Stimulated activated CD4-positive, alpha-beta T cell treated with anti-CD3 and anti-CD28 coated beads, Interleukin-4, amount 100 ng/mL, for 48 hours (primary cell): ENCODE measurements at places on chromosomes 11 and 22.

GRCh38 chr11:27281740-27282590, 81.0 kb downstream of the CCDC34 start:
- DNase-seq = no peak

DNA sequence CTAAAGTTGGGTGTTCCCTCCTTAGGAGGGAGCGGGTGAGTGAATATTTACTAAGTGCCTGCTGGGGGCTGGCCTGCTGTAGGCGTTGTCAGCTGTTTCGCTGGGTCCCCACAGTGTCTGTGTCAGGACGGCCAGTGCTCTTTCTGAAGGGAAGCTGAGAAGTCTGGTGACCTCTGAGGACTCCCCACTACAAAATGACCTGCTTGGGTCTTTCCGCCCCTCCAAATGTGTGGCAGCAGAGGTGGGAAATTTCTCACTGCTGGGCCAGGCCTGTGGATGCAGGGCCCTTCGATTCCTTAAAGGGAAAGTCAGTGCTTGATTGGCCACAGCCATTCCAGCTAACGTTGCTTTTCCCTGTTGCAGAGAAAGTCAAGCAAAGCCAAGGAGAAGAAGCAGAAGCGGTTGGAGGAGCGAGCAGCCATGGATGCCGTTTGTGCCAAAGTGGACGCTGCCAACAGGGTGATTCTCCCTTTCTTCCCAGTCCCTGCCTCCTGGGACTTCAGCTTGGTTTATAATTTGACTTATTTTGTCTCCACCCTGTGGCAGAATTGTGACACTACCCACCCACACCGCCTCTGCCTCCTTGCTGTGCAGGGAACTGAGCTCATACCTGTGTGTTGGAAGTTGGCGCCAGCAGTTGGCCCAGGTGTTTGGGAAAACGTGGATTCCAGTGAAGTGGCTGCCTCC, 6.8 kb downstream of the NAA40 start:
- DNase-seq = peak; percentile 20

GRCh38 chr11:77660947-77661346, 23.4 kb upstream of the CLNS1A start:
- DNase-seq = no peak

DNA sequence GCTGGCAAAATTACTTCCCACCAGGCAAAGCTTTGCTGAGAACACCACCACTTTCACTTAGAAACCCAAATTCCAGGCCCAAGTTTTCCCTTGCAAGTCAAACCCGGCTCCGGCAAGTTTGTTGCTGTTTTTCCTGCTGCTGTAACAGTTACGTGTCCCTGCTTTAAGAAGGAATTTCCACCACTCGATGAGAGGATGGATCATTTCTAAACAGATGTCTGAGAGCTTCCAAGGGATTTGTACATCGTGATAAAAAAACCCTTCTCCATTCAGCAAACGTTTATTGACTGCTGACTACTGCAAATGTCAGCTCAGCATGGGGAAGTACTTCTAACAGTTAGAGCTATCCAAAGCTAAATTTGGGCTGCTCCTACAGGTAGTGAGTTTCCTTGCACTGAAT, 19.7 kb downstream of the P2RX3 start:
- no peak for DNase-seq

GRCh38 chr11:81825346-81825745, 908.3 kb downstream of the FAM181B start:
- no peak for DNase-seq

DNA sequence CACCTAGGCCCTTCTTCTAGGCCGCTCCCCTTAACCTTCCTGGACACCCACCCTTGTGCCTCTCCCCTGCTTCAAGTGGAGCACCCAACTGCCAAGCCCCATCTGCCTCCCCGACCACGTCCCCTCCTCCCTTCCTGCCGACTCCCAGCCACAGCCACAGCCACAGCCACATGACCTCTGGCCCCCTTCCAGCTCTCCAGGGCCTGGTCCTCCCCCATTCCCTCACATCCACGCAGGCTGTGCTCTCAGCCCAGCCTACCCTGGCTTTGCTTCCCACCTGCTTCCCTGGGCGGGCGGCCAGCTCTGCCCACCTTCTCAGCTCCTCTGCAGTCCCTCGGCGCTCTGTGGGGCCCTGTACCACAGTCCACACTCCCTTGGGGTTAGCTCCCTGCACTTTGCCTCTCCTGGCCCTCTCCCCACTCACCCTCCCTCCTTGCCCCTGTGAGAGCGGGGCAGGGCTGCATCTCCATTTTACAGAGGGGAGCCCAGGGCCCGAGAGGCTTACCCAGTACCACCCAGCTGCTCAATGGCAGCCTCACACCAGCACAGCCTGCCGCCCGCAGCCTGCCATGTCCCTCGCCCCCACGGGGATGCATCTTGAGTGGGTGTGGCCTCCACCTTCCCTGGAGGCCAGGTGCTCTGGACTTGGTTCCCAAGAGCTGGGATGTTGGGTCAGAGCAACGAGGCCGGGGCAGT, 20.3 kb downstream of the PARVG start:
- DNase-seq = no peak

- no peak for DNase-seq
Observed at GRCh38 chr11:10688401-10688800, 5.2 kb downstream of the IRAG1 start.

DNA sequence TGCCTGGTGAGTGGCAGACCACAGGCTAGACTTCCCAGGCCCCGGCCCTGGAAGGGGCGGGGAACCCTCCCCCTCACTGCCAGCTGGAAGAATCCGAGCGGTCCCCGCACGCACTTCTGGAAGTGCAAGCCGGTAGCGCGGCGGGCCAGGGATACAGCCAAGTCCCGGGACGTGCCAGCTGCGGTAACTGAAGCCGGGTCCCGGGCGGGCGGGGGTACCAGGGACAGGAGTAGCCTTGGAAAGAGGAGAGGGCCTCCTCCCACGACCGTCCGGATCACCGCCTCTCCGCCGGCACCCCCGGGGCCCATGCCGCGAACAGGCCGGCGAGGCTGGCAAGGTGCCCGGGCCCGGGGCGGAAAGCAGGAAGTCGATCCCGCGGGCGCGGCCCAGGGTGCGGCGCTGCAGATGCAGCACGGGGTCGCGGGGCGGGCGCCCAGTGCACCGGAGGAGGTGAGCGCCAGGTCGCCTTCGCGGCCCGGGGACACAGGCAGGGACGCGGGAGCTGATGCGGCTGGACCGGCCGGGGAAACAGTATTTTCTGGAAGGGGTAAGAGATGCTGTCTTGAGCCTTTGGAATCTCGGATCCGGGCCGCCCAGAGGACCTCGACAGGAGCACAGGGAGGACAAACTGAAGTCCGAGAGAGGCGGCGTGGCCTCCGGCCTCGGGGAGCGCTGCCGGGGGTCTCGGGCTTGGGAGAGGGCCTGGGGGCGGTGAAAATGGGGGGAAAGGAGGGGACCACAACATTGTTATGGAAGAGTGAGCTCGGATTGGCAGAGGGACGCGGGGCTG, 783 bp upstream of the SLC35C1 start:
- DNase-seq = peak; percentile 47

GRCh38 chr11:58446294-58446693, 4.3 kb upstream of the OR5B12 start:
- DNase-seq = no peak

DNA sequence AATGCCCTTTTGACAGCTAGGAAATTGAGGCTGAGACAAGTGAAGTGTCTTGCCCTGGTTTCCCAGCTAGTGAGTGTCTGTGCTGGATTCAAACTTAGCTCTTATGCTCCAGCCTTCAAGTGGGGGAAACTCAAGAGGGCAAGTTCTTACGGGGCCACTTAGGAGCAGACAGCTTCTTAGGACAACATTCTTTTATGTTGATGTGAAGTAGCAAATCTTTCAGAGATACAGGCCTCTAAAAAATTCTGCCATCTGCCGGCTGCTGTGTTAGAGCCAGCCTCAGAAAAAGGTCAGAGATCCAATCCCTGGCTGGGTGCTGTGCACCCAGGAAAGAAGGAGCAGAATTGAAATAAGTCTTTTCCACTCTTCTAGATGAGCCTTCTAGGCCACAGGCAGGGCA, 26.6 kb downstream of the TIMP3 start:
- DNase-seq = no peak

DNA sequence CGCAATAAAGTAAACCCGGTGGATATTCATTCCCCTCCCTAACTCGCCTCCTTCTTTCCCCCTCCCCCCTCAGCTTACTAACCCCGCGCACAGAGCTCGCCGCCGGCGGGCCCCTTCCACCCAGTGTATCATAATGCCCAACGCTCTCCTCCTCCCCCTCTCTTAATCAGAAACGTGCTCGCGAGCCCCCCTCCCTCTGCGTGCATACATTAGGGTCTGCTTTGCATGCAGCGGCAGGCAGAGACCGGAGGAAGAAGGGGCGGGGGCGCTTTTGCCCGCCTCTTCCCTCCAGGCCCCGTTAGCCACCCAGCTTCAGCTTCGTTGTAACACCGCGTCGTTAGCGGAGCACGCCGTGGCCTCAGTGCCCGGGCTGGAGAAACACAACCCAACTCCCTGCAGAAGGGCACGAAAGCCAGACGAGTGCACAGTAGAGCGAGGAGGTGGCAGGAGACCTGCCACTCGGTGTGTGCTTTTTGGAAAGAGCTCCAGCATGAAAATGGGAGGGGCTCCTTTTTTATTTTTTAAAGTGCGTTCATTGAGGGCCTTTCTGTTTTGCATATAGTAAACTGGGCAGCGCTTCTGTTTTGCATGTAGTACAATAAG, 901 bp upstream of the KMT2A start:
- peak; percentile 50 for DNase-seq

GRCh38 chr11:119145551-119145950, 3.3 kb upstream of the ABCG4 start:
- DNase-seq = no peak

DNA sequence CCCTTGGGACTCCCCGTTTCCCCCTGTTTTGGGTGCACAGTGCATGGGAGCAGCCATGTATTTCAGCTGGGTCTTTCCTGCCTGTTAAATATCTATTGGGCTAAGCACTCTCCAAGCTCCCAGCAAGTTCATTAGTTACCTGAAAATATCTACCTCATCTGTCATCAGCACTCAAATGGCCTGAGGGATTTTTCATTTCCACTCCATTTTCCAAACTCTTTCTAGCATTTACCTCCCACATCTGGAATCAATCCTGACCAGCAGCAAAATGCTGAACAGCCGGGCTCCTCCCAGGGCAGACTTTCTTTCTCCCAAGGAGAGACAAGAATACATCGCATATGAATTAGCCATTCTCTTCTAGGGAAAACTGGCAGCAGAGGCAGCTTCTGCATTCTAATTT, 273.5 kb upstream of the MPPED2 start:
- DNase-seq = no peak

- DNase-seq = no peak
Observed at GRCh38 chr22:35660291-35661127, 12.3 kb downstream of the APOL6 start.

GRCh38 chr22:42905217-42905616, 48.1 kb upstream of the ARFGAP3 start:
- DNase-seq = no peak

DNA sequence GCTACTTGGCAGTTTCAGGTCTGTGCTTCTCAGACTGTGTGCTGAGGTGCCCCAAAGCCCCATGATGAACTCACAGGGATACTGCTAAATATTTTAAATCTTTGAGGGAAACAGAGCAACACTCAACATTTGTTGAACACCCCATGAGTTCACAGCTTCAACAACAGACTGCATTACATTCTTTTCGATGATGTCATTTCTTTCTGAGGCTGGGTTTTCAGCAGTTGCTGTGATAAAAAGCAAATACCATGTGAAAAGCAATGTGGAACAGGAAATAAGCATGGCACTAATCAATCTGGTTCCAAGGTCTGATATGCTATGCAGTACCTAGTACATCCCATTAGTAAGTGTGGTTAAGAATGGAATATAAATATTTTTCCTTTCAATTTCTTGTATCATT, 82.7 kb downstream of the RPL27A start:
- no peak for DNase-seq

DNA sequence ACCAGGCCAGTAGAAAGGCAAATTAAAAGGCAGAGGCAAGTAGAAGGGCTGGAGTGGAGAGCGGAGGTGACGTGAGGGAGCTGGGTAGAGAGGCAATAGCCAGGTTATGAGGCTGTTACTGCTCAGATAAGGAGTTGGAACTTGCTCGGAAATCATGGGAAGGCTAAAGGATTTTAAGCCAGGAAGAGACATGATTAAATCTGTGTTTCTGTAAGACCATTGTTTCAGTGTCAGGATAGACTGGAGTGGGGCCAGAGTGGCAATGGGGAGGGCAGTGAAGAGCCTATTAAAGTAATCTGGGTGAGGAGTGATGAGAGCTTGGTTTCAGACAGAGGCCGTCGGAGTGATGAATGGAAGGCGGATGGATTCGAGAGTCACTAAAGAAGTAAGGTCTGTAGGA, 39.0 kb downstream of the GRAMD1B start:
- no peak for DNase-seq

- no peak for DNase-seq
Observed at GRCh38 chr22:47066616-47066905, 304.1 kb downstream of the TBC1D22A start.

DNA sequence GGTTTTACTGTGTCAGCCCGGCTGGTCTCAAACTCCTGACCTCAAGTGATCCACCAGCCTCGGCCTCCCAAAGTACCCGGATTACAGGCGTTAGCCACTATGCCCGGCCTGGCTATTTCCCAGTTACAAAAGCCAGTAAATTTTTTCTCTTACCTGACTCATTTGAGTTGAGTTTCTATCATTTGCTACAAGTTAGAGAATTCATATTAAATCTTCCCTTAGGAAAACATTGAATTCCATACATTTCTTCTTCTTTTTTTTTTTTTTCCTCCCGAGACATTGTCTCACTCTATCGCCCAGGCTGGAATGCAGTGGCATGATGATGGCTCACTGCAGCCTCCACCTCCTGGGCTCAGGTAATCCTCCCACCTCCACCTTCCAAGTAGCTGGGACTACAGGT, 26.0 kb downstream of the CHEK2 start:
- DNase-seq = no peak

DNA sequence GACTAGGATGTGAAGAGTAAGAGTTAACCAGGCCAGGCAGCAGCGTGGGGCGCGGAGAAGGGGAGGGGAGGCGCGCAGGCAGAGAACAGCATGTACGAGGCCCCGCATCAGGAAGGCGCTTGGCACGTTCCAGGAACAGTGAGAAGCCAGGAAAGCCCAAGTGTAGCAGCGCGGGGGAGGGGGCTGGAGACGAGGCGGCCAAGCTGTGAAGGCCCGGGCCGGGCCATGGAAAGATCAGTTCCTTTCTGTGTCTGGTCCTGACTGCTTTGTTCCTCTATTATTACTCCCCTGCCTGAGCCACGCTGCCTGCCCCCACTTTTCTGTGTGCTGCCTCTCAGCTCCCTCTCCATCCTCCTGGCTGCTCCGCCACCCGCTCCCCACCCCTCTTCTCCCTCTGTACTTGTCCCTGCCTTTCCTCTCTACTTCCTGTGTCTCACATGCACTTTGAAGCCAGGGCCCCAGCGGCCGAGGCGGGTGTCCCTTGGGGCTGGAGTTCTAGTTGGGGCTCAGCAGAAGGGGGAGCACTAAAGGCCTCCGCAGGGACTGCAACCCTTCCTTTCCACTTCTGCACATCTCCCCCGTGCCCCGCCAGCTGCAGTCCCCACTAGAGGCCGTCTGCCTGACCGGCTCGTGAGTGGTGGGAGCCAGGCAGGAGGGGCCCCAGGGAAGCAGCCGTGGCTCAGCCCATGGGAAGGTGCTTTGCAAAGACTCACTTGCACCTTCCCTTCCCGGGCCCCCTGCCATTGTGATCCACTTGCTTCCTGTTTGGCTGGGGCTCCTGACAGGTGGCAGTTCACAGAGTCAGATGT, 63.7 kb downstream of the PRDM11 start:
- no peak for DNase-seq

GRCh38 chr11:29629286-29629685, 387.5 kb downstream of the KCNA4 start:
- DNase-seq = no peak
